ENCODE measurements at places on chromosomes 12 and 14.

GRCh38 chr12:6229224-6230218 lies 29.3 kb downstream of the CD9 start:
- no peak for DNase-seq

- no peak for DNase-seq
Measured at GRCh38 chr14:21205678-21206581, 50.1 kb upstream of the OR5AU1 start.

GRCh38 chr12:2895511-2895910 lies 4.8 kb downstream of the TULP3 start:
- DNase-seq, result no peak

GRCh38 chr12:58434726-58435125 lies 485.6 kb downstream of the LRIG3 start:
- DNase-seq, result no peak

GRCh38 chr12:94793191-94793595 lies 142.8 kb upstream of the TMCC3 start:
- DNase-seq, result no peak

DNA sequence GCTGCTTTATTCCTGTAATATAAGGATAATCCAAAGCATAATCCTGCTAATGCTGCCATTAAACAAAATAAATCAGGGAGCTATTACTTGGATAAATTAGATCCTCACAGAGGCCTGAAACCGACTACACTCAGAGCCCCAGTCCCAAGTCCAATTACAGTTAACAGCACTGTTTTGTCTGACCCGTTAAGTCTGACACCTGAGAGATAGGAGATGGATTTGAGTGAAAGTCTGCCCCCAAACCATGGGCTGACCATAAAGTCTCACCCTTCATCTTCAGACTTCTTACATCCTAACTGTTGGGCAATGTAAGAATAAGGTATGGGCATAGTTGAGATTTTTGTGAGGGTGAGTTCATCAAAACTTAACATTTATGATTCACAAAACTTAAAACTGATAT lies 181.7 kb downstream of the PLCZ1 start:
- DNase-seq, result no peak

DNA sequence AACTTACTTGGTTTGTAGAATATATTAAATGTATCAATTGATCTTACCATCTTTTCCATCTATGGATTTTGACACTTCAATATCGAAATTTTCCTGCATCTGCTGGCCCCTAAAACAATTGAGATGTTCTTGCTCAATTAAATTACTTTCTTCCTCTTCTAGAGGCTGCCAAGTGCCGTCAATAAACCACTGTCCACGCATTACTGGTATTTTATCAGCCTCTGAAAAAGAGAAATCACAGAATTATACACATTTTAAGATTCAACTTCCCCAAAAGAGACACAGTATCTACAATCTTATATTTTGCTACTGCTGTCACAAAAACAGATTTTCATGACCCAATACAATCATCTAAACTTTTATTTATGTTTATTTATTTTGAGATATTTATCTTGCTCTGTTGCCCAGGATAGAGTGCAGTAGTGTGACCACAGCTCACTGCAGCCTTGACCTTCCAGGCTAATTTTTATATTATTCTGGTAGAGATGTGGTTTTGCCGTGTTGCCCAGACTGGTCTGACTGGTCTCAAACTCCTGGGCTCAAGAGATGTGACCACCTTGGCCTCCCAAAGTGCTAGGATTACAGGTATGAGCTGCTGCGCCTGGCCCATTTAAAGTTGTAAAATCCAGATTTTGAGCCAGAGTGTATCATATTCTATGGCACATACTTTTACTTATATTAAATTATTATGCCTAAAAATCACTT lies 49.3 kb downstream of the DDHD1 start:
- DNase-seq, result no peak

DNA sequence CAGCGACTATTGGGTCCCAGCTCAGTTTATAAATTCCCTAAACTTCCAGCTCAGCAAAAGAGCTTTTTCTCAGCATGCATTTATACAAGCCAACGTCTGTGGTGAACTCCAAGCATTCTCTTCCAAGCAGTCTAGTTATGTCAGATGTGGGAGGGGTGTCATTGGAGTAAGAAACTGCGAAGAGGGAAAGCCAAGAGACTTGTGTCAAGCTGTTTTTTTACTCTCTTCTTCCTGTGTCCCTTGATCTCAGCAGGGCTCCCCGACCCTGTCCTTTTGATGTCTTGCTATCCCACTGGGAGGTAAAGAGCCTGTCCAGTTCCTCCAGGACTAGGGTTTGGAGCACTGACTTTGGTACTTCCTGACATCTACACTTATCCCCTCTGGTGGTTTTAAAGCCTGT lies 69.0 kb downstream of the PPM1H start:
- DNase-seq, result no peak

DNA sequence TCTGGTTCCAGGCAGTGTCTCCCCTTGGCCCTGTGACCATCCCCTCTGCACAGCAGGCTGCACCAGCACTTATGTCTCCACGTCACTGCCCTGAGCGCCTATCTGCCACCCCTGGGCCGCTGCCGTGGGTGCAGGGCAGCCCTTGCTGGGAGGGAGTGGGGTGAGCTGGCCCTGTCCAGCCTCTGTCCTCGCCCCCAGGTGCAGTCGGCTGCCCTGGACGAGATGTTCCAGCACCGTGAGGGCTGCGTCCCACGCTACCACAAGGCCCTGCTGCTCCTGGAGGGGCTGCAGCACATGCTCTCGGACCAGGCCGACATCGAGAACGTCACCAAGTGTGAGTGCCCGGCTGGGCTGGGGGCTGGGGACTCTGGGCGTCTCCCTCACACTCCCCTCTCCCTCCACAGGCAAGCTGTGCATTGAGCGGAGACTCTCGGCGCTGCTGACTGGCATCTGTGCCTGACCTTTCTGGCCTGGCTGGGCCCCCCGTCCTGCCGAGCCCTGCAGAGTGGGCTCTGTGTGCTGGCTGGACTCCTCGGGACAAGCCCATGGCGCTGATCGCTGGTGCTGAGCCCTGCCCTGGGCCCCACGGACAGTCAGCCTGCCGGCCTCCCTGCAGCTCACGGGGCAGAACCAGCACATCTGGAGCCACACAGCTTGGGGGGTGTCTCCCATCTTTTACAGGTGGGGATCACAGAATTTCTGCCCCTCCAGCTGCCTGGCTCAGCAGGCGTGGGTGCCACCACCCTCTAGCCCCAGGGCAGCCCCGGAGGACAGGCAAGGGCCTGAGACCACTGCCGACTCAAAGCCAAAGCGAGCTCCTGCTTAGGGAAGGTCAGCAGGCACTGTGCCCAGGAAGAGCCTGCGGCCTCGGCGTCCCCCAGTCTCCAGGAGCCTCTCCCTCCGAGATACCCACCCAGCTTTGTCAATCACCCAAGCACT lies 7.9 kb upstream of the PUS1 start:
- DNase-seq, result no peak

GRCh38 chr14:31932675-31933074 lies 144.4 kb upstream of the ARHGAP5 start:
- no peak for DNase-seq

DNA sequence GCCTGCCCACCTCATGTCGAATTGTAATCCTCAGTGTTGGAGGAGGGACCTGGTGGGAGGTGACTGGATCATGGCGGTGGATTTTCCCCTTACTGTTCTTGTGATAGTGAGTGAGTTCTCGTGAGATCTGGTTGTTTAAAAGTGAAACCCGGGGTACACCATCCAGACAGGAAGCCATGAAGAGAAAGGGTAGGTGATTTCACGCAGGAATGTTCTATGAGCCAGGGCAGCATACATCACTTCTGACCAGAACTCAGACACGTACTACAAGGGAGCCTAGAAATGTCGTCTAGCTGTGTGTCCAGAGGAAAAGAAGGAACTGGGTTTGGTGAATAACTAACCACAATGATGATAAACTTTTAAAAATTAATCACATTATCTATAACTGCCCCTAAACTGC lies 80.6 kb downstream of the ANO4 start:
- DNase-seq, result no peak

DNA sequence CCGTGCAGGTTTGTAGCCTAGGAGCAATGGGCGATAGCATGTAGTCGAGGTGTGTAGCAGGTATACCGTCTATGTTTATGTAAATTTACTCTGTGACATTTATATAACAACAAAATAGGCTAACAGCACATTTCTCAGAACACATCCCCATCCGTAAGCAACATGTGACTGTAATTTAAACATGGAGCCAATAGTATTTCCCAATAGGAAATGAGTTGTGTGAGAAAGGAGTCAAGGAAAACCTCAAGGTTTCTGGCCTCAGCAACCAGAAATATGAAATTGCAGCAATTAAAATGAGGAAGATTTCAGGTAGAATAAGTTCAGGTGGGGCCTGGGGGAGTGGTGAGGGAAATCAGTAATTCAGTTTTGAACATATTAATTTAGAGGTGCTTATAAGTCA lies 136.0 kb downstream of the MSRB3 start:
- no peak for DNase-seq

DNA sequence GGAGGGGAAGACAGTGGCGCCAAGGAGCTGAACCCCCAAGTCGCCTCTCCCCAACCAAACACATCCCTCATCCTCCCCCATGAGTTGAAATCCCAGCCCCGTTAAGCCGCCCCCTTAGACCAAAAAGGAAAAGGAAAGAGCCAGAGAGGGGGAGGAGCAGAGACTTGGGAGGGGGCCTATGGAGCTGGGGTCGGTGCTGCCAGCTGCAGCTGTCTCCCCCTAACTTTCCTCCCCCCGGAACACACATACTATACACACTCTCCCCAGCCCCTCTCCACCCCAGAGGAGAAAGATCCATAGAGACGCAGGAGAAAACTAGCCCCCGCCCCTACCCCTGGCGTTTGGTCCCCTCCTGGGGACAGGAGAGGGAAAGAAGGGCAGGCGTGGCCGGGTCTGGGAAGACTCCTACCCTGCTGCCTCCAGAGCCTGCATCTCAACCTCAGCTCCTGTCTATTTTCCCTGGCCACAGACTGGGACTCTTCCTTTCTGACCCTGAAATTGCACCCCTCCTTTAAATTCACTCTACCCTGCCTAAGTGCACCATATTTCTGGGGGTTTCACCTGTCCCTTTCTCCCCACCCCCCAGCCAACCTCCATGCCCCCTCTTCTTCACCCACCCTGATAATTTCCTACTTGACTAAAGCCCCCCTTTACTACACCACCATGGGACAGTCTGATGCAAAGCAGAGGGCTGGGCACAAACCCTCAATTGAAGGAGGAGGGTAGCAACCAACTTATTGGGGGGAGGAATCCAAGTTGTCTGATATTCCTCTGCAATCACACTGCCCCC lies 1.7 kb upstream of the HOXC9 start:
- no peak for DNase-seq

- DNase-seq, result no peak
Measured at GRCh38 chr14:70776197-70776596, 33.1 kb downstream of the MAP3K9 start.

- DNase-seq, result no peak
Measured at GRCh38 chr12:15550793-15551192, 228.5 kb downstream of the PTPRO start.

- DNase-seq, result no peak
Measured at GRCh38 chr12:2467447-2468195, 327.1 kb upstream of the FKBP4 start.

GRCh38 chr14:22613736-22614239 lies 15.7 kb downstream of the ABHD4 start:
- no peak for DNase-seq

GRCh38 chr14:90721619-90722305 lies 94.5 kb downstream of the TTC7B start:
- DNase-seq, result no peak

DNA sequence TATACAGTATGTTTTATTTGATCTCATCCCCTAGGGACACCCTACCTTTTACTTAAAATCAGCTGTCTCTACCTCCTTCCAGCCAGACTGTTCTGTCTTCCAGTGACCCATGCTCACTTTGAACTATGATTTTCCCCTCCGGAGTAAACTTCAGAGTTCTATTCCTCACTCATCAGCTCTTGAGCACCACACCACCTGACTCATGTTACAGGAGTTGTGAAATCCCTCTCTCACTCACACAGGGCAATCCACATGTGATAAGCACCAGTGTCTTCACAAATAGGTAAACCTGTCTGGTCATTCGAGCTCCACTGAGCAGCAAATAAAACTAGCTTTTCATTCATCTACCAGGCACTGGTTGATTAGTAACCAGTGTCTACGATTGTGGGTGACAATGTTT lies 177.3 kb upstream of the BMP4 start:
- DNase-seq, result no peak

GRCh38 chr12:6699989-6700645 lies 498 bp downstream of the PIANP start:
- DNase-seq, result no peak

DNA sequence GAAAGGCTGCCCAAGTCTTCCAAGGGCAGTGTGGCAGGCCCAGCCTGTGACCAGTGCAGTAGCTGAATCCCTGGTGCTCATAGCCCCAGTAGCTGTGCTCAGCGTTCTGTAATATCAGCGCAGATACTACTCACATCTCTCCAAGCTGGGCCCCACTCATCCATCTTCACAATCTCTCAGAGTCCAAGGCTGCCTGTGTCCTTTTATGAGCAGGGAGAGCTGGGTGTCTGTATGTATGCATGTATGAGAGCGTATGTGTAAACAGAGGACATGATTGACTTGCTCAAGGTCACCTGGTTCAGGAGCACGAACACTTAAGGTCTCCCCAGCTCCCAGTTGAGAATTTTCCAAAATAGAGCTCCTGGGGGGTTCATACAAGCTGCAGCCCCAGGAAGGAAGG lies 5.4 kb downstream of the AQP6 start:
- DNase-seq, result no peak
